NCI-H446 (cell line): ENCODE measurements at places on chromosomes 12 and 14.

GRCh38 chr12:42420395-42420794 lies 94.4 kb downstream of the PPHLN1 start:
- DNase-seq = no peak

- DNase-seq = no peak
These were observed 135.7 kb upstream of the ATXN7L3B start for GRCh38 chr12:74401966-74402365.

GRCh38 chr12:130719263-130719859 lies 3.3 kb upstream of the RIMBP2 start:
- DNase-seq = no peak

- no peak for DNase-seq
These were observed 105.0 kb upstream of the MYF6 start for GRCh38 chr12:80602455-80602854.

DNA sequence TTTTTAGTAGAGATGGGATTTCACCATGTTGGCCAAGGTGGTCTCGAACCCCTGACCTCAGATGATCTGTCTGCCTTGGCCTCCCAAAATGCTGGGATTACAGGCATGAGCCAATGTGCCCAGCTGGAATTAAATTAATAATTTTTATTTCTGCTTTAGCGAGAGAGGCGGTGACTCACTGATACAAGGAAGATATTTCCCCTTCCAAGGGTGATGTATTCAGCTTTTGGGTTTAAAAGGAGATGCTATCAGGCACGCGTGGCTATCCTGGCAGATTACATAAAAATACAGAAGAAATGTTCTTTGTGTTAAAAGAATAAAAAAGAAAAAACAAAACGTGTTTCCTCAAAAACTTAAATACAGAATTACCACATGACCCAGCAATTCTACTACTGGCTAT lies 12.4 kb upstream of the P2RX7 start:
- no peak for DNase-seq

- DNase-seq = no peak
These were observed 8.4 kb downstream of the IFI27L1 start for GRCh38 chr14:94089479-94089878.

DNA sequence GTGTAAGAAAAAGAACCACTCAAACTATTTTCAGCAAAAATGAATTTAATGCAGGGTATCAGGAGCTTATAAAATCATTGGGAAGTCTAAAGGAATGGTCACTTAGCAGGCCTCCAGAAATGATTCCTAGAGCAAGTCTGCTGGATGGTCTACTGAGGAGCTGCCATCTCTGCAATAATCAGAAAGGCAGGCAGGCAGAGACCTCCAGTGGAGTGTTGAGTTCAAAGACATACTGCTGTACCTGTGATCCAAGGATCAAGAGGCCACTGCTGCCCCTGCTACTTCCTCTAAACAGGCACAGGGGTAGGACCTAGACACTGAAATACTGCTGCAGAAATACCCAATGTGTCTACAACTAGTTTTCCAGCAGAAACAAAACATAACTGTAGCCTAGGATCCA lies 14.5 kb upstream of the KICS2 start:
- DNase-seq = no peak

- no peak for DNase-seq
These were observed 96.7 kb downstream of the ETV6 start for GRCh38 chr12:11746024-11746771.

DNA sequence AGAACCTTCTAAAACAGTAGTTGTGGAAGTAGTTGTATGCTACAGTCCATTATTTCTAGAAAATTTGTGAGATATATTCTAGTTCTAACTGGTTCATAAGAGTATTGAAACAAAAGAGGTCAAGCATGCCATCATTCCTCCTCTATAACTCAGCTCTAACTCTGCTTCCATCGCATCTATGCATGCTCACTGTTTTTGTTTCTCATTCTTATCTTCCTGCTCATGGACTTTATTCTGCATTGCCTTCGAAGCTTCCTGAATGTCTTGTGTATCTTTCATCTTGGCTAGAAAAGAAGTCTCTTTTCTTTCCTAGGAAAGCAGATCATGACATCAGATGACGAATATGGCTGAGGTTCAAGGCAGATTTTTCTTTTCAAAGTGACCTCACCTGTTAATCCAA lies 402 bp downstream of the LMNTD1 start:
- no peak for DNase-seq

DNA sequence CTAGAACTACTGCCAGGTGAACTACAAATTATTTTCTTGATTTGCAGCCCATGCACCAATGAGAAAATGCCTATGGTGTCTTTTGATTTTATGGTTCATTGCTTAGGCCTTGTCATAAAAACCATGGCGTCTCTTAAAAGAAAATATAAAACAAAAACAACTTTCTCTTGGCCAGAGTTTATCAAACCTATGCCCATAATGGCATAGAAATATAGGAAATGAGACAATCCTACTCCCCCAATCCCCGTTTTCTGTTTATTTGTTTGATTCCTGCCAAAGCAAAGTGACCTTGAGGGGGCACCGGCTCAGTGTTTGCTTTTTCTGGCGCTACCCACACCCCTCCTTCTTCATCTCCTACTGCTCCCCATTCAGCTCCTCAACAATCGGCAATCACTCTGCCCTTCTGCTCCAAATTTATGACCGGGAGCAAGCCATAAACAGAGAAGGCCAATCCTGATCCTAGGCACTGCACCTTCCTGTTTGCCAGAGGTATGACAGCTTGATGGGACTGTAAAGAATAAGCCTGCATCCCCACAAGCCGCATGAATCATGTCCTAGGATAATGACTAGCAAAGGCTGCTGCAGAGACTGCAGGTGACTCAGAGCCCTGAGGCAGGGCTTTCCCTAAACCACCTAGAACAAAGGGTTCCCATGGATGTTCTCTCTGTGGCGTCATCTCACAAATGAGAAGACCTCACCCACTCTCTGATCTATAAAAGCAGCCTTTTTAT lies 874.9 kb downstream of the NRXN3 start:
- no peak for DNase-seq

DNA sequence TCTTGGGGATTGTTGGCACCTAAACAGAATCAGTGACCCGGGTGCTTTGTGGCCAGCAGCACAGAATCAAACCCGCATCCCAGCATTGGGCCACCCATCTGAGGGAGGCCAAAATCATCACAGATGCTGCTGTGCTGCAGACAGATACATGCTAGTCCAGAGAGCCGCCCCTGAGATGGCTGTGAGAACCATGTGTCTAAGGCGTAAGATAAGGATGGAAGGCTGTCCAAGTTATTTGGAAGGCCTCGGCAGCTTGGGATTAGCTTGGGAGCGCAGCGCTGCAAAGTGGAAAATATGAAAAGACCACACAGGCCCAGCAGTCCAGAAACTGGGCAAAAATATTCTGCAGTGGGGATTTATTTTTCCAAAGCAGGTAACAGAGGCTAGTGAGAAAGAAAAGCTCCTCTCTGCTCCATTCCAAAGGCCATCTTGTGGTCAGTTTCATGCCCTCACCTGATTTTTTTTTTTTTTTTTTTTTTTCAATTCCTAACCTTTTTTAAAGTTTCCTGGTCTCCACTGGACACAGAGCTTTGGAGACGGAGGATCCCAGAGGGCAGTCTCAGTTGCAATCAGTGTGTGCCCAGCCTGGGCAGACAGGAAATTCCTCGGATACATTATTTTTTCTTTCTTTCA lies 178.9 kb upstream of the BCL2L14 start:
- DNase-seq = no peak

- DNase-seq = no peak
These were observed 13.2 kb downstream of the CABP1 start for GRCh38 chr12:120653611-120654010.

- DNase-seq = peak; percentile 73
These were observed 62.0 kb downstream of the SLC25A47 start for GRCh38 chr14:100384819-100385813.

DNA sequence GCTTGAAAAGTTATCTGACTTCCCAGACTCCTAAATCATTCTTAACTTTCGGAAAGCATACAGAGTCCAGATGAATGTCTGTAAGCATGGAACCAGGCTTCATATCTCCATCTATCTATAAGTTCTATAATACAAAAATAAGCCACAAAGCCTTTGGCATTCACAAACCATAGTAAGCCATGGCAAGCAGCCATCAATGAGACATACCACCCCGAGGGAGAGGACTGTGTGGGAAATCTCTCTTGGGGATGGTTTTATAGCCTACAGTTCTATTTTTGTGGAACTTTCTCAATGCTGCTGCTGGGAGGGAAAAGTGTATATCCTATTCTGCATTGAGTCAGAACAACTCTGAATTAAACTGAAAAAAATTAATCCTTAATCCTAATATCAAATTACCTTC lies 20.4 kb downstream of the EGLN3 start:
- DNase-seq = peak; percentile 25
